ENCODE measurements at places on chromosomes 11 and 22.
A peak's percentile ranks its signal among the peaks of the same experiment; 100 is the strongest.

- no peak for DNase-seq
These were observed 98.6 kb downstream of the YAP1 start for GRCh38 chr11:102208835-102209234.

DNA sequence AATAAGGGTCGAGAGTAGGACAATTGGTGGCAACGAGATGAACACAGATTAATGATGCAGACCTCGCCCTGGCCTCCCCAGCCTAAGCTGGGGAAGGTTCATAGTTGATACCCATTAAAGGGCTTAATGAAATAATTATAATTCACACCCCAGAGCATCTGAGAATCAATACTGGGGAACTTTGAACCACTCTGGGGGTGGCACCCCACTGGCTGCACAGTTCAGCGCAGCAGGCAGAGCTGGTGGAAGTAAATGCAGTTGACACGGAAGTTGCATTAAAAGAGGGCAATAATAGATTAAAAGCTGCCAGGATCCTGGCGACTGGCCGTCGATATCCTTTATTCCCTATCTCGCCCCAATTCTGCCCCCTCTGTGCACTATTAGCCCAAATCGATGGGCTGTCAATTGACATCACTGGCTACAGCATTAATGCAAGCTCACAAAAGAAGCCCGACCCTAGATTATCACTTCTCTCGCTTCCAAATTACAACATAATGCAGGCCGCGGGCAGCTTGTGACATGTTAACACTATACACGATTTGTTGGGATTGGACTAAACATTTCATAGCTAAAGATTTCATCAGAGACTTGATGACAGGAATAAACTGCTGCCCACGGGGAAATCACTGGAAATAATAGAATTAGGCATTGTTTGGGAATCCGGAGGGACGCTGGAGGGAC lies 14.5 kb downstream of the HSPA8 start:
- DNase-seq: no peak

DNA sequence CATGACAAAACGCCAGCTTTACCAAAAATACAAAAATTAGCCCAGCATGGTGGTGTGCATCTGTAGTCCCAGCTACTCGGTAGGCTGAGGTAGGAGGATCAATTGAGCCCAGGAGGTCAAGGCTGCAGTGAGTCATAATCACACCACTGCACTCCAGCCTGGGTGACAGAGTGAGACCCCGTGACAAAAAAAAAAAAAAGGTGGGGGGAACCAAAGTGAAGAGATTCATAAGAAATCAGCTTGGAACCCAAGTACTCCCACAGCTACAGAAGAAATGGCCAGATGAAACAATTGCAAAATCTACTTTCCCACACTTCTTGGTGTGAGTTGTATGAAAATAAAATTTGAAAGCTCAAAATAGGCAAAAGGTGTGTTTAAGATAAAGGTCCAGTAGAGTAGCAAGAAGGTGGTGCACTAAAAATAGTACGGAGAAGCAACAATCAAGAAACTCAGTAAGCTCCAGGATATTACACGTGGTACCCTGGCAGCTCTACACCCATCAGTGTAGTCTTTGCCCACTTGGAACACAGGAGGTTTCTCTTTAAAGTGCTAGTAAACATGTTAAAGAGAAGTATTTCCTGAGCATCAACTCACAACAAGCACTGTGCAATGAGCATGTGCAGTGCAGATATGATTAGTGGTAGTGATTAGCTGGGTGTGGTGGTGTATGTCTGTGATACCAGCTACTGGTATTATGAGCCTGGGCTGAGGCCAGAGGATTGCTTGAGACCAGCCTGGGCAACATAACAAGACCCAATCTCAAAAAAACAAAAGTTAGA lies 5.3 kb downstream of the HARBI1 start:
- DNase-seq: no peak

DNA sequence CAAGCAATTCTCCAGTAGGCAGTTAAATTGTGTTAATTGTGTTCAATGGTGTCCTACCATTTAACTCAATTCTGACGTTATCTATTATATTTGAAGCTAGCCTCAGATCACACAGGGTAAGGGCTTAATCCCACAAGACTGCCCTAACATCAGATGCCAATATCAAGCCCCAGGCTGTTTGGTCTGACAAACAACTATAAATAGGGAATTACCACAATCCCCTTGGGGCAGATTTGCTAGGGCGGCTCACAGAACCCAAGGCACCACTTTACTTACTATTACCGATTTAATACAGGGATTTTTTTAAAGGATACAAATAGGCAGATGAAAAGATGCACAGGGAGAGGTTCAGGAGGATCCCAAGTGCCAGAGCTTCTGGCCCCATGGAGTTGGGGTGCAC lies 678.4 kb downstream of the OPCML start:
- no peak for DNase-seq

GRCh38 chr11:104581246-104581980 lies 316.8 kb downstream of the CASP12 start:
- no peak for DNase-seq

- DNase-seq: peak; percentile 77
These were observed 68.3 kb downstream of the PLEKHA7 start for GRCh38 chr11:16945671-16946469.

DNA sequence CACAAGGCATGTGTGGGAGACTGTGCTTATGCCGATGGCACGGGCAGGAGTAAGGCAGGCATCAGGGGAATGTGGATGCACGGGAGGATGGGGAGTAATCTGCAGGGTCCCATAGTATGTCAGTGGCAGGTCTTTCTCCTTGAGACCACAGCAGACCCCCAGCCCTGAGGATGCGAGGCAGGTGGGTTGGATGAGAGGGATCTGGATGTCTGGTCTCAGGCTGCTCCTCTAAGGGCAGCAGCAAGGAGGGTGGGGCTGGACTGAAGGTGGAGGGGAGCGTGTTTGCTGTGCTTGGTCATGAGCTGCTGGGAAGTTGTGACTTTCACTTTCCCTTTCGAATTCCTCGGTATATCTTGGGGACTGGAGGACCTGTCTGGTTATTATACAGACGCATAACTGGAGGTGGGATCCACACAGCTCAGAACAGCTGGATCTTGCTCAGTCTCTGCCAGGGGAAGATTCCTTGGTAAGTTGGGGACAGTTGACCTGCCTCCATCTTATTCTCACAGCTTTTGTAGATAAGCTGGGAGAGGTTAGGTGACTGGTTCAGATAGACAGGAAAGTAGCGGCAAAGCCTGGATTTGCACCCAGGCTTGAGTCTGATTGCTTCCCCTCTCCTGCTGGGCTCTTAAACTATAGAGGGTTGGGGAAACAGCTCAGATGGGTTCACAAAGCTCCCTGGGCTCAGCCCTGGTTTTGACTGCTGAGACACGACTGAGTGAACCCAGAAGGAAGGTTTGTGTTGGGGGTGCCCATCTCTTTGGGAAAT lies at the start of gene APOL1:
Gene APOL1, plus strand, starts transcription at position 380 of the 769 bp plus-strand sequence. CDS start 1,823 bp downstream, outside the sequence.
- DNase-seq: peak; percentile 32

DNA sequence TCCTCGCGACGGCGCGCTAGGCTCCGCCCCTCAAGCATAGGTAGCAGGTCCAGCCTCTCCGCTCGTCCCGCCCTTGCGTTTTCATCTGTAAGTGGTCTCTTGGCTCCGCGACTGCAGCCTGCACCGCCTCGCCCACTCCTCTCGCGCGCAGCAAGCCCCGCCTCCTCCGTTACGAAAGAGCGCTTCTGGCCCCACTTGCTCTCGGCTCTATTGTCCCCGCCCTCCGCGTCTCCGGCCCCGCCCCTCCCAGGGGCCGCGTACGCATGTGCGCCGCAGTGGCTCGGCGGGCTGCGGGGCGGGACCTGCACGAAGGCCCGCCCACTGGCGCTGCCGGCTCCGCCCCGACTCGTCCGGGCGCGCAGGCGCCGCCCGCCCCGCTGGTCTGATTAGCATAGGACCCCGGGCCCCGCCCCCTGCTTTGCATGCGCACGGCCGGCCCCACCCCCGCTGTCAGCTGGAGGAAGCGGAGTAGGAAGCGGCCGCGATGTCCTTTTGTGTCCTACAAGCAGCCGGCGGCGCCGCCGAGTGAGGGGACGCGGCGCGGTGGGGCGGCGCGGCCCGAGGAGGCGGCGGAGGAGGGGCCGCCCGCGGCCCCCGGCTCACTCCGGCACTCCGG lies at the start of gene ESRRA:
Gene ESRRA, plus strand, starts transcription at position 450 of the 616 bp plus-strand sequence. CDS start 1,656 bp downstream, outside the sequence.
- DNase-seq: peak; percentile 100

DNA sequence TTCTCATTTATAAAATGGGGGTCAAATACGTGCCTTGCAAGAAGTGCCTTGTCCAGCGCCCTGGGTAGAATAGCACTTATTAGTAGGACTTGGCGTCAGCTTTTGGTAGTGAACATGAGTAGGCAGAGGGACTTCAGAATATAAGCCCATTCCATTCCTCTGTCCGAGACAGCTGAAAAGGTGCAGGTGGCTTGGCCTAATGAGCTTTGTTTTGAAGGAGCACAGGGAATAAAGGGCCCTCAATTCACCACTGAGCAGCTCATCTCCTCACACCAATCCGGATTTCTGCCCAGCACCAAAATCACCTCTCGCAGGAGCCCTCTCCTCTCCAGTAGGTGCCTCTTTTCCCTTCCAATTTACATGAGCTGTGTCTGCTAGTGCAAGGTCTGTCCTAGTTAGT lies 91.2 kb downstream of the DSCAML1 start:
- no peak for DNase-seq

GRCh38 chr11:127931803-127932202 lies 655.6 kb downstream of the ETS1 start:
- DNase-seq: no peak

DNA sequence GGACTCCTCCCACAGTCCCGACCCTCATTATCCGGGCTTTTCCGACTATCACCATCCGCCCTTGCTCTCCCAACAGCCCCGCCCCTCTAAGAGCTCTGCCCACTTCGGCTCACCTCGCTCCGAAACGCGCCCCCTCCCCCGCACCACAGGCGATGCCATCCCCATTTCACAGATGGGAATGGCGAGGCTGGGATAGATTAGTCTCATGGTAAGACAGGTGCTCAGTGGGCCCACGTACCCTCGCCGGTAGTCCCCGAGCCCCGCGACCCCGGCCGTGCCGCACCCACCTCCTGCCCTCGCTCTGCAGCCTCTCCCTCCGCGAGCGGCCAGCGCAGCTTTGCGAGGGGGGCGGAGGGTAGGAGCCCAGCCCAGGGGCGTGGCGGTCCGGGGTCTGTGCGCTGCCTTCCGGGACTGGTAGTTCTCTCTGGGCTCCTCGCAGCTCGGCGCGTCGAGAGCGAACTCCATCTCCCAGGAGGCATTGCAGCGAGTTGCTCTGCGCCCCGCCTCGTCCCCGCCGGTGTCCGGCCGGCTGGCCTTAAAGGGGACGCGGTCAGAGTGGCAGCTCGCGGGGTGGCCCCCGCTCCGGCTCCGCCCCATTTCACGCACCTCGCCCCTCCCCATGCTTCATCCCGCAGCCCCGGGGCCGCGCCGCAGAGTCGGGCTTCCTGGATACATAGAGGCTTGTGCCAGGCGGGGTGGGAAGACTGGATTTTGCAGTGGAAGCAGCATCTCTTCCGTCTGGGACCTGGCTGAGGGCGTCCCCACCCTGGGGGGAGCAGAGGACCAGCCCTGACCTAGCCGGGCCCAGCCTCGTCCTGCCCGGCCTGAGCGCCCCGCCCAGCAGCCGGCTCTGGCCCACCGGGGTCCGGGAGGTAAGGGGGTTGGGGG lies at the start of the genes KCTD21 and USP35:
Gene KCTD21, minus strand, starts transcription at position 341 of the 888 bp plus-strand sequence. CDS start 14,072 bp downstream, outside the sequence.
Gene USP35, plus strand, starts transcription at position 634 of the 888 bp plus-strand sequence. CDS start 7,327 bp downstream, outside the sequence.
- peak; percentile 98 for DNase-seq

- DNase-seq: peak; percentile 79
These were observed at the start of gene SPINDOC for GRCh38 chr11:63813035-63813562. TSS of gene SPINDOC (plus strand) at chr11:63813456. CDS start at chr11:63813687, 231 bp downstream.

- no peak for DNase-seq
These were observed 29.2 kb upstream of the KLHL35 start for GRCh38 chr11:75462117-75462653.

DNA sequence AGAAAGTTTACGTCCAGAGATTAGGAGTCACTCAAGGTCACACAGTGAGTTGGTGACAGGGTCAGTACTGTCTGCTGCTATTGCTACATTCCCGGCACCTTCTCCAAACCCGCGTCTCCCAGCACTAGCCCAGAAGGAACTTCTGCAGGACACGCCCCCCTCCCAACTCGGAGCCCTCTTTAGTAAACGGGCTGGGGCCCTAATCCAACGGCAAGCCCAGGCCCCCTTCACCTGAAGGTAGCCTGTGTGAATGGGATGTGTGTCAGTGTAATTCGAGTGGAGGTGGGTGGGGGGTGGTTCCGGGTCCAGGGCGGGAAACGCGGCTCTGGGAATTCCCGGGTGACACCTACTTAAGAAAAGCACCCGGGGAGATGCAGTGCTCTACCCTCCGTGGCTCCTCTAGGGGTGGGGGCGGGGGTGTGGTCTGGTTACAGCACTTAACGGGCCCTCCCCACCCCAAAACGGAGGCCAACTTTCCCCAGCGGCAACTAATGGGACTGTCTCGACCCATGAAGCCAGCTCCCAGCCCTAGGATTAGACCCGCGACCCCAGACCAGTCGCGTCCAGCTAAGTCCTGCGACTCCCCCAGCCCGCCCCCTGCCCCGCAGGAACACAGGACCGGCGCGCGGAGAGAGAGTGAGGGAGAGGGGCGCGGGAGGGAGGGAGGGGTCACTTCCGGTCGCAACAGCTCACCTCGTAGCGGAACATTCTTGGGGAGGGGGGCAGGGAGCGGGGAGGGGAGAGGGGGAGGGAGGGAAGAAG lies 468 bp downstream of the PATL1 start:
- DNase-seq: peak; percentile 53

DNA sequence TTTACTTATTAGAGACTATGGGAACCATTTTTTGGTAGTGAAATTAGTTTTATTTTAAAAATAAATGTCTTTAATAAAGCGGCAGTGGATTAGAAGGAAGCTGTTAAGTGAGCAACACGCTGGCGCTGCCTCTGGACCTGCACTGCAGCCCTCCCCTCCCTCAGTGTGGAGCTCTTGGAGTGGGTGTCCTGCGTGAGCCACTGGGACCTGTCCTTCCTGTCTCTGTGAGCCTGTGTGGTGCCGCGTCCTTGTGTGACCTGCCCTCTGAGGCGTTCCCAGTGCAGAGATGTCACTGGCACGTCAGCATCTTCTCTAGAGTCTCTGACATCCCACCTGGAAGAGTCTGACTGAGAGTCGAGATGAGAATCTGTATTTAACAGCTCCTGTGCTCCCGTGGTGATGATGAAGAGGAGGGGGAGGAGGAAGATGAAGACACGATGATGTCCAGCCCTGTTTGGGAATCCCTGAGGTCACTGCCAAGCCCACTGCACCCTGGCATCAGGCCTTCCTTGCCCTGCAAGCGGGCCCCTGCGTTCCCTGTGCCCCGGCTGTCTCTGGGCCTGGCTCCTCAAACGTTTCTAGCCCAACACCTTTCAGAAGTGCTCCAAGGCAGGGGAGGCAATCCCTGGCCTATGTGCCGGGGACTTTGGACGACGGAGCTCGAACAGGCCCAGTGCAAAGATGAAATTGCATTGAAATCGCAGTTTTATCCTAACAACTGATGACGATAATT lies 271.8 kb downstream of the TBC1D22A start:
- DNase-seq: no peak

- peak; percentile 66 for DNase-seq
These were observed 225.5 kb upstream of the NARS2 start for GRCh38 chr11:78800096-78800690.
